ENCODE measurements at places on chromosomes 5 and 9.

GRCh38 chr5:73625944-73626811 lies at the start of gene ARHGEF28:
Gene ARHGEF28, plus strand, starts transcription at chr5:73626196. Its CDS starts 58,656 bp downstream, at chr5:73684852.
- DNase-seq: peak; percentile 79

DNA sequence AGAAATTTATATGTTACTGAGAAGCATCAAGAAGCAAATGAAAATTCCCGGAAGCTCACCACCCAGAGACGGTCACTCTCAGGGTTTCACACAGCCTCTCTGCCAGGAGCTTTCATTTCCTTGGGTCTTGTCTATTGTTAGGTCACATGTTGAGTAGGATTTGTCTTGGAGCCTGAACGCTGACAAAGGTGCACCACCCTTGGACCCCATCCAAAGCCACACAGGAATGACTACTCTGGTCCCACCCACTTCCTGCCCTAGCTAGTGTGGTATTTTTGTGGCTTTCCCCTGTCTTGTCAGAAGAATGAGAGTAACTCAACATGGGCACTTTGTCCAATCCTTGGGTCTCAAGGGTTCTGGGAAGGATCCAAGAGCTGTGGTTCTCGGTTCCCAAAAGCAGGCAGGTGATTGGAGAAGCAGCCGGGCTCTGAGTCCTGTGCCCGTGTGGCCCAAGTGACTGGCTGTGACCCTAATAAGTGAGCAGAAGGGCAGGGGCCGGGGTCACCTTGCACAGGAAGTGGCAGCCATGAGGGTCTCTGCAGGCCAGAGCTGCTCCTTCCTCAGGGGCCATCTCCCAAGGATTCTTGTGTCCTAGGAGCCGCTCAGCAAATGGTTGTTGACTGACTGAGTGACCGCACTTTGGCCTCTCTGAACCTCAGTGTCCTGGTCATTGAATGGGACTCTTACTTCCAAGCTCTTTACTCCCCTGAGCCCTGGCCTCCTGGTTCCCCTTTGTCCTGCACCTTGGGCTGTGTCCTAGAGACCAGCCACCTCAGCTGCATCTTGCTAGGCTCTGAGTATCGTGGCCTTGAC lies 6.9 kb downstream of the FGD3 start:
- DNase-seq: no peak

DNA sequence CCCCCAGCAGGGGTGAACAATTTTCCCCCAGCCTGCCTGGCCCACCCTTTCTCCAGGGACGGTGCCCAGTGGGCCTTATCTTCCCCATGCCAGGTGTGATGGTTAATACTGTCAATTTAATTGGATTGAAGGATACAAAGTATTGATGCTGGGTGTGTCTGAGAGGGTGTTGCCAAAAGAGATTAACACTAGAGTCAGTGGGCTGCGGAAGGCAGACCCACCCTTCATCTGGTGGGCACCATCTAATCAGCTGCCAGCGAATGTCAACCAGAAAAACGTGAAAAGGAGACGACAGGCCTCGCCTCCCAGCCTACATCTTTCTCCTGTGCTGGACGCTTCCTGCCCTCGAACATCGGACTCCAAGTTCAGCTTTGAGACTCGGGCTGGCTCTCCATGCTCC lies 5.6 kb upstream of the FUT7 start:
- DNase-seq: no peak

GRCh38 chr5:109961751-109962150 lies 272.0 kb downstream of the MAN2A1 start:
- DNase-seq: no peak

DNA sequence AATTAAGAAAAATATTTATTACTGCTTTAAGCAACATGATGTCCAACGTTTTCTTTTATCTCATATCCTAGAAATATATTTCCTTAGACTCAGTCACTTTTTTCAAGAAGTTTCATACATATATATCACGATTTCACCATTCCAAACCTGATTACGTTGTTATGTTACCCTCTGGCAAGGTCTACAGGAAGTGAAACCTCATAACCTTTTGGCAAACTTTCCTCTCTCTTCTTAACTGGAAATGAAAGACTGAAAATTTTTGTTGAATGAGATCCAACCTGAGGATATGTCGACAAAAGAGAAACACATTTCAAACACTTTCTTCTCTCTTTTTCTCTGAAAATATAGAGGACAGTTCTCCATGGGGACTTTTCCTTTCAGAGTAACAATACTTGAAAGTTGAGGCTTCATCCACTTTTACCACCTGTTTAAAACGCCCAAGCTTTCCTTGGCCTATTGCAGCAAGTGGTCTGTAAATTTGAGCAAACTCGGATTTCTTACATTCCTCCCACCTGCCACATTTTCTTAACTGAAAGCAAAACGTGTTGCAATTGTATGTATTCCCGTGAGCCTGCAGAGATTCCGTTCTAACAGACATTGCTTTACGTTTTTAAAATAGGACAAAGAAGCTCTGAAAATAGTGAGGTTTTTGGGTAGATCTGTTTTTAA lies 298.1 kb downstream of the CETN3 start:
- peak; percentile 60 for DNase-seq

DNA sequence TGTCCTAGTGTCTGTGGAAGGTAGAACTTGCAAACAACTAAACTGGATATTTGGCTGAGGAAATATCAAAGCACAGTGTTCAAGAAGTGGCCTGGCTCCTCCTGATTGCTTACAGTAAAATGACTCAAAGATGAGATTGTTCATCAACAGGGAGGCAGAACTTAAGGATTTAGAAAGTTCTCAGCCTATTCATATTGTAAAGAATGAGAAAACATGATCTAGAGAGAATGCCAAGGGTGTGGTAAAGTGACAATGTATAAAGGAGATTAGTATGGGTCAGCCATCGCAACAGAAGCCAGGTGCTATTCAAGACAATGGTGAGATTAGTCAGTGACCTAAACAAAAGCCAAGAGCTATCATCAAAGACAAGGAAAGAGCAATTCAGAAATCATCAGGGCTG lies 372.3 kb downstream of the SPOCK1 start:
- no peak for DNase-seq

GRCh38 chr5:148457183-148457620 lies 73.4 kb downstream of the FBXO38 start:
- peak; percentile 48 for DNase-seq

DNA sequence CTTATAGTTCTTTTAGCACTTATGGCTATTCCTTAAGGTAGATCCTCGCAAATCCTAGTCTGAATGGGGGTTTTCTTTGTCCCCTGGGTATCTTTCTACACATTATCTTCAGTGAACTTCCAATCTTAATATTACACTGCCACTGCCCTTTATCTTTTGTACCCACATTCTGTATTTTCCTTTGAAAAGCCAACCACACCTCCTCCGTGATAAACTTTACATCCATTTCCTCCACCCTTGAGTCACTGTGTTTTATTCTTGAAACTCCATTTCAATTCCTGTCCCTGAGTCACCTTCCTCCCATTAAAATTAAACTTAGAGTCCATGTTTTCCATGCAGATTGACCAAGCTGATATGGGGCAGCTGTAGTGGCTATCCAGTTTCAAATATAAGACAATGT lies 43.2 kb upstream of the RICTOR start:
- no peak for DNase-seq

DNA sequence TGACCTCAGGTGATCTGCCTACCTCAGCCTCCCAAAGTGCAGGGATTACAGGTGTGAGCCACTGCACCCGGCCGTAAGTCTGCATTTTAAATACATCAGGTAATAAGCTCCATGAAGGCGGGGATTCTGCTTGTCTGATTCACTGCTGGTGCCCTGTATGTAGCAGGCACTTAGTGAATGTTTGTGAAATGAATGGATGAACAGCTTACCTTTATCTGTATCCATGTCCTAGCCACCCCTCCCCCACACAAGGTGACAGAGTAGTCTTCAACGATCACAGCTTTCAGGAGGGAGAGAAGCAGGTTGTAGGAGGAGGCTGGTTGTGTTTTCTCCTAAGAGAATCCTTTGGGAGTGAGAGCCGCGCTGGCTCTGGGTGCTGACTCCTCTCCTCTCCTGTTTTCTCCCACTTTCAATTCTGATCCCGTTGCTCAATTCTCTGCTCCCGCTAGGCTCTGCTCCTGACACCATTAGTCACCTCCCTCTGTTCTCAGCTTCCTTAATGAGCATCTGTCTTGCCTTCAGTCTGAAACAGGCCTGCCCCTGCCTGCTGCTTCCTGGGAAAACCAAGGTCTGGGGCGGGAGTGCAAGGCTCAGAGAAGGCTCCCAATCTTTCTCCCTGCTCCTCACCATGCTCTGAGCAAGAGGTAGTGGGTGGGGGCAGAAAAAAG lies 88.8 kb upstream of the CTNNA1 start:
- no peak for DNase-seq

DNA sequence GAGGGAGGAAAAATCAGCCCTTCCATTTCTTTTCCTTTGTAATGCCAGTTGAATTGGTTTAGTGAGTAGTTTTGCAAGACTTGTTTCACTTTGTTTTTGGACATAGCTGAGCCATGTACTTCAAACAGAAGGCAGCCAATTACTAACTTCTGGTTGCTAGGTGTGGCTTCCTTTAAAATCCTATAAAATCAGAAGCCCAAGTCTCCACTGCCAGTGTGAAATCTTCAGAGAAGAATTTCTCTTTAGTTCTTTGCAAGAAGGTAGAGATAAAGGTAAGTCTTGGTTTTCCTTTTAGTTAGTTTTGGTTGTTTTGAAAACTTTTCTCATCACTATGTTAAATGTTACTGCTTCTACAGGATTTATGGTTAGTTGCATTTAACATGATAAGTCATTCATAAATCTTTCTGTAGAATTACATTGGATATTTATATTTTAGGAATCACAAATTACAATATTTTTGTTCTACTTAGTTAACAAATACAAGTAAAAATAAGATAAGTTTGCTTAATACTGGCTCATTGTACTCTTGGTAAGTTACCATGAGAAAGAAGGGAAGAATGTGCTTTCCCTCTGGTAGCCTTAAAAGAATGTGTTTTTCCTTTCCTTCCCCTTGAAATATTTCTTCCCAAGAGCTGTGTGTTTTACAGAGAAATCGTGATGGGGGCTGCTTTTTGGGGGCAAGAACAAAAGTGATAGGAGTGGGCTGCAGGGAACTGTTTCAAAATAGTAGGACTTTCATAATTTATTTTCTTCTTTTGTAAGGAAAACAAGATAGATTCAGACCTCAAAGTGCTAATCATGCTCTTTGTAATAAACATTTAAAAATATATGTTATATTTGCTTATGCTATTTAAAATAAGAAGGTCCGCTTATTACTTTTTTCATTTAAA lies at the start of gene ANXA1:
TSS of gene ANXA1 (plus strand) at position 213 of the 890 bp plus-strand sequence. CDS start 6,671 bp downstream, outside the sequence.
- DNase-seq: peak; percentile 43

Measured in eye (tissue), 1 donor.